ENCODE measurements at places on chromosomes 3 and 15.

DNA sequence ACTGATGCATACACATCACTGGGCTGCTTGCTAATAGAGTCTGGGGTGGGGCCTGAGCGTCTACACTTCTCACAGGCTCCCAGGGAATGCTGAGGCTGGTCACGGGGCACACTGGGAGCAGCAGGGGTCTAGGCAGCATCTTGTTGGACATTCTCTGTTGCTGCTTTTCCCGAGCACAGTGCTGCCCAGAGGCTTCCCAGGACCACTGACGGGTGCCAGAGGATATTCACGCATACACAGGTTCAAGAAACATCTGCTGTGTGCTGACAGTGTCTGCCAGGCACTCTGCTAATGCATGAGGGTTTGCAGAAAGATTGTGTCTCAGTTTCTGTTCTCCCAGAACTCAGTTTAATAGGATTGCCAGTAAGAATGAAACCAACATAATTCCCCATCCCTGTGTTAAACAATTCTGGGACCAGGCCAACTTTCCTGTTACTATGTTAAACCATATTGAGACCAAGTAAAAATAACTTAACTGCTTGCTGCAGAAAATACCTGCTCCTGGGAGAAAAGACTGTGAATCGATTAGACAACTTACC is 23.9 kb upstream of the BCL2L10 start:
- DNase-seq: no peak

- no peak for DNase-seq
Observed at GRCh38 chr3:193850084-193850619, 257.1 kb downstream of the OPA1 start.

GRCh38 chr15:59420108-59420507 is 17.9 kb upstream of the FAM81A start:
- DNase-seq: no peak

DNA sequence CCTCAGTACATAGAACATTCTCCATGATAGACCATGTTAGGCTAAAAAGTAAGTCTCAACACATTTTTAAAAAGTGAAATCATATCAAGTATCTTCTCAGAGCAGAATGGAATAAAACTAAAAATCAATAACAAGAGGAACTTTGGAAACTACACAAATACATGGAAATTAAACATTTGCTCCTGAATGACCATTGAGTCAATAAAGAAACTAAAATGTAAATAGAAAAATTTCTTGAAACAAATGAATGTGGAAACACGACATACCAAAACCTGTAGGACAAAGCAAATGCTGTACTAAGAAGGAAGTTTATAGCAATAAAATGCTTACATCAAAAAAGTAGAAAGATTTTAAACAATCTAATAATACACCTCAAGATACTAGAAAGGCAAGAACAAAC is 33.6 kb downstream of the NEK10 start:
- DNase-seq: no peak

GRCh38 chr3:89447243-89447642 is 339.8 kb downstream of the EPHA3 start:
- DNase-seq: no peak

DNA sequence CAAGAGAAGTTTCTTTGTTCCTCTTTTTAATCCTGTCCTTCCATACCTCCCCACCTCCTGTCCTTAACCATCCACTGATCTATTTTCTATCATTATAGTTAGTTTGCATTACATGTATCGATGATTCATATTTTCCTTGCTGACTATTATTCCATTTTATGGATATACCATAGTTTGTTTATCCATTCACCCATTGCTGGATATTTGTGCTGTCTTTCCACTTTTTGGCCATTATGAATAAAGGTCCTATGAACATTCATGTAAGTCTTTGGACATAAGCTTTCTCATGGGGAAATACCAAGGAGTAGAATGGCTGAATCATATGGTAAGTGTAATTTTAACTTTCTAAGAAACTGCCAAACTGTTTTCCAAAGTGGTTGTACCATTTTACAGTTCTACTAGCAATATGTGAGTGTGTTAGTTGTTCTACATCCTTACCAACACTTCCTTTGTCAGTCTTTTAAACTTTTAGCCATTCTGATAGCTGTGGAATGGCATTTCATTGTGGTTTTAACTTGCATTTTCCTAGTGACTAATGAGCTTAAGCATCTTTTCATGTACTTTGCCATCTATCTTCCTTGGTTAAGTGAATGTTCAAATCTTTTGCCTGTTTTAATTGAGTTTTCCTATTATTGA is 11.7 kb downstream of the ATP6V1A start:
- no peak for DNase-seq

DNA sequence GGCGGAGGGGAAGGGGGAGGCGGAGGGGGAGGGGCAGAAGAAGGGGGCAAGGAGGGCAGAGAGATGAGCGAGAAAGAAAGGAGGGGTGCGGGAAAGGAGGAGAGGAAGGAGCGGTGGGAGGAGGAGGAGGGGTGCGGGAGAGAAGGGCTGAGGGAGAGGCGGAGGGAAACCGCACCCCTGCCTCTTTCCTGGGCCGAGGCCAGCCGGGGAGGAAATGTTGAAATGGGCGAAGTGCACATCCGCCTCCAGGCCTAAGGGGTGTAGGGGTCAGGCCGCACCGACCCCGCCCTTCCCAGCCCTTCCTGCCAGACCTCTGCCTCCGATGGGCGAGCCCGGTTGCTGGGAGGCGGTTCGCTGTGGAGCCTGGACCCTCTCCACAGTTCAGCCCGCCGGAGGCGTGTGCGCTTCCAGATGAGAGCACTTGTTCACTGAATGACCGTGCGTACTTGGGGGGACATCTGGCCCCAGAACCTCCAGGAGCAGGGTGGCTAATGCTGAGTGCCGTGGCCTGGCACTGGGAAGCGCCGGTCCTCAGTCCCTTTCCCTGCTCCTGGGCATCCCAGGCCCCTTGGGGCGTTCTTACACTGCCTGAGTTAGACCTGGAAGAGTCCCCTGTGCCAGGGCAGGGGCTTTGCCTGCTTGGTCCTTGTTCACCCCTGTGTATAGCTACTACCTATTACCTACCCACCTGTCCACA is 110.3 kb upstream of the KLF13 start:
- DNase-seq: no peak

GRCh38 chr3:197791892-197792647 is 1.0 kb downstream of the LRCH3 start:
- DNase-seq: no peak

- DNase-seq: no peak
Observed at GRCh38 chr3:87765256-87765655, 293.5 kb downstream of the CGGBP1 start.

DNA sequence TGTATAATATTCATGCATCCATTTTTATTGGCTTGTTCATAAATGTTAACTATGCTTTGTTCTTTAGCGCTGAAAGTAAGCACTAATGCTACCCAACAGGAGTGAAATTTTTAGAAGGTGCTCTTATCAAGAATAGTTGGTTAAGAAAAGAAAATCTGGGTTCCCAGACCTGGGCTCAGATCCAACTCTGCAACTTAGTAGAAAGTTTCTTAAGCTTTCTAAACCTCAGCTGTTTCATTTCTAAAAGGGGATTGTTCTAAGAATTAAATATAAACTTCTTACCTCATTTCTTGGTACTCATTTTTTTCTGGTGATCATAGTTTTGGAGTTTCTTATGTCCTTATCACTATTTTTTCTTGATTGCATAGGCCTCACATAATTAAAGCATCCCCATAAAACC is 12.1 kb downstream of the ARPP21 start:
- DNase-seq: no peak

DNA sequence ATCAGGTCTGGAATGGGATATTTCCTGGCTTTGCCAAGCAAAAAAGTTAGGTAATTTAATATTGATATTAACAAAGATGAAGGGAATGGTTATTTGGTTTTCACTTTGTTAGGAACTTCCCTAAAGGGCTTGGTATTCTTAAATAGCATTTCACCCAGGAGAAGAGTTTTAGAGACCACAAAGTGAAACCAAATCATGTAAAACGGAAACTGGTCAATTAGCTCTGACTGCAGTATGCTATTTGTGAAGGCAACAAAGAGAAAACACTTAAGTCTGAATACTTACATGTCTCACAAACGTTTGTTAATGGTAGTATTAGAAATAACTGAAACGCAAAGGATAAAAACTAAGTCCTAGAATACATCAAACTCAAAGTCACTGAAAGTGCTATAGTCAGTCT is 32.4 kb upstream of the SETMAR start:
- no peak for DNase-seq

DNA sequence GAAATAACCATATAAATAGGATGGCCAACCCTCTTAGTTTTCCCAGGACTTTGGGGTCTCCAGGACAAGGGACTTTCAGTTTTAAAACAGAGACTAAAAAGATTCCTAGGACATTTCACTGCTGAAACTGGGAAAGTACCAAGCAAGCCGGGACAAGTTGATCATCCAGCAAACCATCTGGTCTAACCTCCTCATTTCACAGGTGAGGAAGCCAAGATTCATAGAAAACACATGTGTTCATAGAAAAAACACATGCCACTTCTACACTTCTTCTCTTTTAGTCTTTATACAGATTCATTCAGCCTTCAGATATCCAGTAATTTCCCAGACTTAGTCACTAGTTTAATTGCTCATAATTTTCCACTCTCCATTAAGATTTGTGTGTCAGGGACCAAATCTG is 165.6 kb upstream of the CCDC54 start:
- DNase-seq: no peak

GRCh38 chr3:115508562-115508961 is 114.7 kb upstream of the GAP43 start:
- DNase-seq: no peak

- no peak for DNase-seq
Observed at GRCh38 chr15:76903251-76903681, 1.9 kb downstream of the SCAPER start.

- peak; percentile 36 for DNase-seq
Observed at GRCh38 chr15:56491110-56491722, 26.3 kb upstream of the MNS1 start.

DNA sequence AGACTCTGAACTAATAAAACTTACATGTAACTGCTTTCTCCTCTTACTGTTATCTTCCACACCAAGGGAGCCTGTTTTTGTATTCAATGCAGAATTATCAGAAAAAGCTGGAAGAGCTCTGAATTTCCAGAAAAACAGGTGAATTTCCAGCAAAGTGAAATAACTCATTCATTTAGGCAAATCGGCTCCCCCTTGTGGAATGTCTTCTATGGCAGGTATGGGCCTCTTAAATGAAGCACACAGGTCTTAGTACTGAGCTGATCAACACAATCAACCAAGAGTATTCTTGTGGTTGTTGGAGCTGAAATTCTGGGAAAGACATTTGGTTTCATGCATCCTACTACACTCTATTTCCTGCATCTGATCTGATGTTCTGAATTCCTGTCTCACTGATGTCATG is 31.0 kb upstream of the PTPRG start:
- DNase-seq: no peak

DNA sequence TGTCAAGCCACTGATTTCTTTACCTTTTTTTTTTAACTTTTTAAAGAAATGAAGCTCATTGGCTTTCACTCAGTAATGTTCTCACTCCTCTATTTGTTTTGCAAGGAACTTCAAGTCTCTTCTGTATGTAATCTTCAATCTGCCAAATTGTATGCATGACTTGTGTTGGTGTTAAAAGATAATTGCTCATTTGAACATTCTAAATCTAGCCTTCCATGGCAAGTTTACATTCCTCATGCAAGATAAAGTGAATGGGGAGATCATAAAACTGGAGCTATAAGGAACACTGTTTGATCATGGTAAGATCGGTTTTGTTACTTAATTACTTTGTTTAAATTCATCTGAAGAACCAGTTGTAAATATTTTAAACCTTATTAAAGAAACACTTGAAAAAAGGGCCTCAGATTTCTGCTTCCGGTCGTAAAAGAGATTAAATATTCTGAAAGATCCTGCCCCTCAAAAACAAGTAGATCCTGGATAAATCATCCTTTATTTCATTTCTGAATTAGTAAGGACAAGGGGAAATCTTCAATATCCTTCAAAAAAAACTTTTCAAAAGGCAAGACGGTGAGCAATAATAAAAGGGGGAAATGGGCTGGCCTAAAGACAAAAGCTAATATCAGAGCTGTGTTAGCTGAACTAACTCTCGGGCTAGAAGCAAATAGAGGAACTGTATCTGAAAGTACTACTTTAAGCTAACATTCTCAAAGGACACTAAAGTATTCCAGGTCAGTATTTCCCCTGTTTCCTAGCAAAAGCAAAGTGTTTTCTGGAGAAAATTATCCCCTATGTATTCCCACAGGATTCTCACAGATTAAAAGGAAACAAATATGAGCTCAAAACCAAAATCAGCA is 107.0 kb upstream of the ATP11B start:
- DNase-seq: no peak

- DNase-seq: no peak
Observed at GRCh38 chr3:171348121-171348520, 112.1 kb downstream of the TNIK start.

GRCh38 chr3:140131895-140132294 is 196.9 kb downstream of the CLSTN2 start:
- DNase-seq: no peak

DNA sequence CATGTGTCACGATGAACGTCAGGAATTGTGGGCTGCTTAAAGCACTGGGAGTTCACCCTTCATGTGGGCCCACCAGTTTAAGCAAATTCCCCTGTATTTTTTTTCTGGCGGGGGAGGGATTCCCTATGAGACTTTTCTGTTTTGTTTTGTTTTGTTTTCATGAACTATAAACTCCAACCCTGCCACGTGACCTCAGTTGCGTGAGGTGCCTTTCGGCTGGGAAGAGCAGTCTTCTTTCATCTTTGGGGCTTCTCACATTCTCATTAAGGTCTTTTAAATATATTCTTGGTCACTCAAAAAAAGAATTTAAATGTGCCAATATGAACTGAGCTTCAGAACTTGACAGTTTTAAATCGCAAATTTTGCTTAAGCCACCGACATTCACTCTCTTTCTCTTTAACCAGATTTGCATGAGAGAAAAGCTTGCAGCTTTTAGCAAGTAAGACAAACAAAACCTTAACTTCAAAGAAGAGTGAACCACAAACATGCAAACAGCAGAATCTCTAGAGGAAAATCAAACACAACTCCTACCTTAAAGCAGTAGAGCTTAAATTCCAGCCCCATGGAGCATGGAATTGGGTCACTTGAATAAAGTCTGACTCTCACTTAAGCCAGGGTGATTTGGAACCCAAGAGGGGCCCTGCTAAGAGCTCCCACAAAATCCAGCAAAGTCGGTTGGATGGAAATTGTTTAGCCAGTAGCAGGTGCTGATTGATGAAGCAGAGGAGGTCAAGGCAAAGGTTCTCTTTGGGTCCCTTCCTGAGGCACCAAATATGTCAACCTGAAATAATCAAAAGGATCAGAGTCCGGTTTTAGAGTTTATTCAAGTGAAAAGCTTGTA is 699.8 kb upstream of the GBE1 start:
- DNase-seq: no peak

- no peak for DNase-seq
Observed at GRCh38 chr3:112086875-112087524, 811 bp downstream of the C3orf52 start.

GRCh38 chr15:95839367-95839782 is 491.1 kb upstream of the NR2F2 start:
- no peak for DNase-seq

DNA sequence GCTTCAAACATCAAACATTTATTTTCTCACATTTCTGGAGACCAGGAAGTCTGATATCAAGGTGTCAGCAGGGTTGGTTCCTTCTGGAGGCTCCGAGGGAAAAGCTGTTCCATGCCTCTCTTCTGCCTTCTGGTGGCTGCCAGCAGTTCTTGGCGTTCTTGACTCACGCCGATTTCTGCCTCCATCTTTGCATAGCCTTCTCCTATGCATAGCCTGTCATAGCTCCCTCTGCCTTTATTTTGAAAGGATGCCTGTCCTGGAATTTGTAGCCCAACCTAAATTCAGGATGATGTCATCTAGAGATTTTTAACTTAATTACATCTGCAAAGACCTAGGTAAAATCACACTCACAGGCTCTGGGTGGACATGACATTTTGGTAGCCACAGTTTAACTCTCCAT is 70.4 kb downstream of the RGMA start:
- no peak for DNase-seq

Measured in stimulated activated CD8-positive, alpha-beta memory T cell treated with anti-CD3 and anti-CD28 coated beads, Interleukin-2, amount 100 ng/mL, for 48 hours (primary cell).